ENCODE measurements at places on chromosomes 11 and 22. TPM values are rescaled to one million over a fixed set of nuclear protein-coding genes. Genes with fewer than 3 reads are reported as not detected.

The DGAT2 gene
- 0.17 TPM for total RNA-seq

The BRSK2 gene
- total RNA-seq: 0.47 TPM

The TSGA10IP gene
- not detected for total RNA-seq

The TRPM5 gene
- total RNA-seq: 0.19 TPM

The TSPAN18 gene
- 17.1 TPM for total RNA-seq

The ANO5 gene
- total RNA-seq: 0.09 TPM

The OSM gene
- 1.1 TPM for total RNA-seq

The IRAG1 gene
- total RNA-seq: not detected

All from CD4-positive, alpha-beta memory T cell (primary cell).